ENCODE measurements at places on chromosomes 16 and 17.

DNA sequence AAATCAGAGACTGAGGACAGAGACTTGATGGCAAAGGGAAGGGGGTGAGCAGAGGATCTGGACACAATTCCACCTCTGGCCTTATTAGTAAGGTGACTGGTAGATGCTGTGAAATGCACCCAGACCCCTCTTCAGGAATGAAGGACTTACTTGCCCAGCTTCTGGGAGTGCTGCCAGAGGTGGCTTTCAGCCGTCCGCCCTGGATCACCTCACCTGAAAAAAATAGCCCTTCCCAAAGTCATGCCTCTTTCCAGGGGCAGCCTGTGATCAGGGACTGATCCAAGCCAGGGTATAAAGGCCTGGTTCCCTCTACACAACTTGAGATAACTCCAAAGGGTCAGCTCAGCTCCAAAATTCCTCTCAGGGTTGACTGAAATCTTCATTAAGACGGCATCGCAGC is 20.4 kb upstream of the TMEM220 start:
- DNase-seq = no peak

DNA sequence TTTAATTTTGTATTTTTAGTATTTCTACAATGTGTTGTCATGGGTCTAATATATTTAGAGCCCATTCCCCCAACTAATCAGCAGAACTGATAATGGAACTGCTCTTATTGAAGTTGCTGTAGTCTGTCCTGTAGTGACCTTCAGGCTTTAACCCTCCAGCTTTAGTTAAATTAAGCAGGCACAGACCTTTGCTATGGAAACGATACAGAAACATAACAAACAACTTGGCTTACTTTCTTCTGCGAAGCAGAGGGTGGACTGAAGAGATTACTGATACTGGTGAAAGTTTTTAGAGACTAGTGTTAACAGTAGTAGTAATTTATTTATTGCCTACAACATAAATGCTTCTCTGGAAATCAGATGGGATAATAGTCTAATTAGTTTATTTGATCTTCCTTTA is 61.4 kb downstream of the NFATC3 start:
- DNase-seq = peak; percentile 2

DNA sequence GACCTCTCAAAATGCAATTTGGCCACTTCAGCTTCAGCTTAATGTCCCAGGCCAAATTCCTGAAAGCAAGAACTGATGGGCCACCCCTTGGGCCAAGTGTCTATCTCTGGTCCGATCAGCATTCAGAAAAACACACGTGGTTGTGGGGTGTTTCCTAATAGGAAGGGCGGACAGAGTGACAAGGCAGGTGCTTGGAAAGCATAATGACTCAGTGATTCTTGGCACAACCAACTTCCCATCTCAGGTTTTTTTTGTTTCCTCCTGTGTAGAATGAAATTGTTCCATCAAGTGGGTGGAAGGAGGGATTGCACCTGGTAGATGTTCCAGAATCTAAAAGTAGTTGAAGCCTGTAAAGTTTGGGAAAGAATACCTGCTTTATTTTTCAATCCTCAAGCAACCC is 155.6 kb downstream of the HS3ST2 start:
- no peak for DNase-seq

DNA sequence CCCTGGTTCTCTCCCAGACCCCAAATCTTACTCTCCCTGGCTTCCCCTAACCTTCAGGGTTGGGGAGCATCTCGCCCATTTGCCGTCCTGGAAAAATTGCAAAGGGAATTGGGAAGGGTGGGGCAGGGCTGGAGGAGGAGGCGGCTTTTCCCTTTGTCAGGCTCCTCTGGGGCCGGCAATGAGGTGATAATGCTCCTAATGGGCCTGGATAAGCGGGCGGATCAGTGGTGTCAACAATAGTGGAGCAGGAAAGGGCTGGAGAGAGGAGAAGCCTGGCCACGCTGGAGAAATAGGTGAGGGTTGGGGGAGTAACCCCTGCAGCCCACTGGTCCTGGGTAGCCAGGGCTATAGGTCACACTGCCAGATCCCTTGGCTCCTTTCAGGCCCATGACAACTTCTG is 12.3 kb downstream of the SCN4A start:
- DNase-seq = no peak

DNA sequence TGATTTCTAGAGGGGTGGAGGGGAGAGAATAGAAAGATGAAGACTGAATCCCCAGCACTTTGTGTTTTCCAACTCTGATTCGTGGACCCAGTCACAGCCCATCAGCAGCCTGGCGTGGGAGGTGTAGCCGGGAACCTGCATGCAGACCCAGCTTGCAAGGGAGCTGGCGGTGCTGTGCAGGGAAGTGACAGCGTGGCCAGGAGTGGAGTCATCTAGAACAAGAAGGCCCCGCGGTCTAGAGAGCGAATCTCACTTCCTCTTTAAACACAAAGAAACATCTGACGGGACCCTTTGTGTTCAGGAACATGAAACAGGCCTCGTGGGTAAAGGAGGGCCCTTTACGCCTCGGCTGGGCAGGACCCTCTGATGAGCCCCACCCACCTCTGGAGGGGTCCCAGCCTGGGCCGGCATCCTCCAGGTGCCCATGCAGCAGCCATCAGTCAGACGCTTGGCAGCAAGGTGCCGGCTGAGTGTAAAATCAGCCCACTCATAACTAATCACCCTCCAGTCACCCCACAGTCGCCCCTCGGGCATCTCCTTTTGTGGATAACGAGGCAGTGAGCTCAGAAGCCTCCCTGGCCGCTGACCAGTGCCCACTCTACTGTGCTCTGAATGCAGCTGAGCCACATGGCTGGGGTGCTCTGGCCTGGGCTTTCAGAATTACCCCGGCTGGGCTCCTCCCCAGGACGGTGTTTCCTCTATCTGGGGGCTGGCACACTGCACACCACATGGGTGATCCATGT is 4.4 kb downstream of the SNAI3 start:
- no peak for DNase-seq

DNA sequence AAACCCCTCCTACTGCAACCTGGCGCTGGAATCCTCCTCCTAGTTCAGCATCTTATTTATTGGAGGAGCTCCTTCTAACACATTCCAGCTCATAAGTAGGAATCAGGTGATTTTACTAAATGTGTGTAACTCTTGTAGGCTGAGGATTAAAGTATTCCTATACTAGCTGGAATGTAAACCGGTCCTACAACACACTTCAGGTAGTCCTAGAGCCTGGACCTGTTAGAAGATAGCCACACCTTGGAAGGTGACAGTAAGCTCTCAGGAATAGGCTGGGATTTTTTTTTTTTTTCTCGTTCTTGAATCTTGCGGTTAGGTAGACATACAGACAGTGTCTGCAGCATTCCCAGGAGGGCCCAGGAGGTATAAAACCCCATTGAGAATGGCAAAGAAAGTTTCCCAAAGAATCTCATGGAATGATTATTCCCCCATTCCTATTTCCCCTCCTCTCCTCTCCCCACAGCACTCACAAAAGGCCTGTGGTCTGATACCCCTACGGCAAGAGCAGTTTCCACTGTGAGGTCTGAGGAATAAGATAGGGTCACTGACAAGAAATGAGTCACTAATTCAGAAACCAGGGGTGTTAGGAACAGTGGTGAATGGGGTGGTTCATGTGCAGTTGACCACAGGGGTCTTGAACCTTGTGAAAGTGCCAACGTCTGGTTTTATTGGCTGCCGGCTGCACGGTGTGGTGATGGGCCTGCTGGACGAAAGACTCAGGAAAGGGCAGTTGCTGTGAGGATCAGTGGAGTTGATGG is 267.1 kb downstream of the UTP18 start:
- no peak for DNase-seq

GRCh38 chr16:56257666-56258342 is 66.5 kb downstream of the GNAO1 start:
- DNase-seq = no peak

- peak; percentile 59 for DNase-seq
These were observed 24.3 kb upstream of the TMEM220 start for GRCh38 chr17:10754109-10754508.

DNA sequence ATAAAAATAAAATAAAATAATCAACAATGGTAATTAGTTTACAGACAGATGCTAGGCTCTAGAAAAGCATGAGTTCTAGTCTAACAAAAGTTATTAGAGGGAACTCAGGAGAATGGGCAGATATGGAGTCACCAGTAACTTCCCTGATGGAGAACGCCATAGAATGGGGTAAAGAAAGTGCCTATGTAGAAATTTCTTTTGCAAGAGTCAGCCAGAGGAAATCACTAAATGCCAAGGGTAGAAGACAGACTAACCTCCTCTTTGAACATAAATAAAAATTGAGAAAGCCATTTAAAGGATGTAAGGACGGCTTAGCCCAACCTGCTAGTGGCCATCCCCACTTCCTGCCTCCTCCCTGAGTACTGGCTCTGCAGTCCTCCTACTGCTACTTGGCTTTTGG is 141.6 kb downstream of the VPS53 start:
- no peak for DNase-seq

GRCh38 chr17:21233581-21234347 is 19.4 kb downstream of the NATD1 start:
- DNase-seq = no peak

DNA sequence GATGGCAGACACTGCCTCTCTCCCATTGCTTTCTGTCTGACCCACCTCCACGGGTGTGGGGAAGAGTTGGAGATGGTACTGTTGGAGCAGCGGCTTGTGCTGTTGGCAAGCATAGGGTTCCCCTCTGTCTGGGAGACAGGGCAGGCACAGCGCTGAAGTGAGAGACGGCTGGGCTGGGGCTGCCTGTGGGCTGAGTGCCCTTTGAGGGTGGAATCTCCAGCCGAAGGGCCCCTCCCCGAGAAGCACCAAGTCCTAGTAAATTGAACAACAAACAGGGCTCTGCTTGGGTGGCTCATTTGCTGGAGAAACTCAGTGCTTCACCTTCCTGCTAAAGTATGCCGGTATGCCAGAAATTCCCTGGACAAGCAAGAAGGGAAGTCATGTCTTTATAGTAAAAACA is 79.7 kb downstream of the KSR1 start:
- DNase-seq = no peak

GRCh38 chr17:81924557-81925532 is 2.7 kb downstream of the MAFG start:
- peak; percentile 39 for DNase-seq

DNA sequence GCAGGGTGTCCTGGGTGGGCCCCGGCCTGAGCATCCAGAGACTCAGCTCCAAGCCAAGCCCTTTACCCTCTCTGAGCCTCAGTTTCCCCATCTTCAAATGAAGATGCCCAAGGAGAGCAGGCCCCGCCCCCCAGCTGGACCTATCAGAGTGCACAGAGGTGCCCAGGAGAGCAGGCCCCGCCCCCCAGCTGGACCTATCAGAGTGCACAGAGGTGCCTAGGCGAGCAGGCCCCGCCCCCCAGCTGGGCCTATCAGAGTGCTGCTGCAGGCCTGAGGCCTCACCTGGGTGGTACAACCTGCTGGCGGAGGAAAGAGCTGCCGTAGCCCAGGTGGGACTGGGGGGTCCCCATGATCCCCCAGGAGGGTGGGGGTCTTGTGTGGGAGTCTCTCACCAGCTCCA is 3.4 kb upstream of the SSTR5 start:
- no peak for DNase-seq

GRCh38 chr17:4759776-4760236 is 11.9 kb upstream of the TM4SF5 start:
- no peak for DNase-seq

DNA sequence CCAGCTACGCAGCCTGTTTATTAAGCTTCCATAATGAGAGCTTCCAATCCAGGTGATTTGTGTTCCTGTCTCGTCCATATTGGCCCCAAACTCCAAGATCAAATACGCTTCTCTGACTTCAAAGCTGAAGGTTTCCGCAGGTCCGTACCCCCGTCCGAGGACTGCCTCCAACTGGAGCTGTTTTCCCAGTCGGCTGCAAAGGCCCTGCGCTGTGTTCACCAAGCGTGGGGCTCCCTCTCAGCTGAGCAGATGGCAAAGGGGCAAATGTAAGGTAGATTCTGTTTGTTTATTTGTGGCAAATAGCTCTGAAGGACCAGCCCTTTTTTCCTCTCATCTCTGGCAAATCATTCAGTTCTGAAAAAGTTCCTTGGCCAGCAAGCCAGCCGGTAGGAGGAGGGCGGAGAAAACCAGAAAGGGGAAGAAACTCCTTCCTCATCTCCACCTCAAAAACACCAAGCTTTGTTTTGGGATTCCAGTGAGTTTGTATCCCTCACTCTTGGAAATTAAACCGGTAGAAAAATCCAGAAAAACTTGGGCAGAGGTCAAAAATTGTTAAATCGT is 35.2 kb downstream of the NXN start:
- DNase-seq = no peak

GRCh38 chr16:46918905-46919792 is 35.0 kb downstream of the GPT2 start:
- DNase-seq = peak; percentile 23

GRCh38 chr16:20510323-20510722 is 59.0 kb downstream of the ACSM2A start:
- no peak for DNase-seq

DNA sequence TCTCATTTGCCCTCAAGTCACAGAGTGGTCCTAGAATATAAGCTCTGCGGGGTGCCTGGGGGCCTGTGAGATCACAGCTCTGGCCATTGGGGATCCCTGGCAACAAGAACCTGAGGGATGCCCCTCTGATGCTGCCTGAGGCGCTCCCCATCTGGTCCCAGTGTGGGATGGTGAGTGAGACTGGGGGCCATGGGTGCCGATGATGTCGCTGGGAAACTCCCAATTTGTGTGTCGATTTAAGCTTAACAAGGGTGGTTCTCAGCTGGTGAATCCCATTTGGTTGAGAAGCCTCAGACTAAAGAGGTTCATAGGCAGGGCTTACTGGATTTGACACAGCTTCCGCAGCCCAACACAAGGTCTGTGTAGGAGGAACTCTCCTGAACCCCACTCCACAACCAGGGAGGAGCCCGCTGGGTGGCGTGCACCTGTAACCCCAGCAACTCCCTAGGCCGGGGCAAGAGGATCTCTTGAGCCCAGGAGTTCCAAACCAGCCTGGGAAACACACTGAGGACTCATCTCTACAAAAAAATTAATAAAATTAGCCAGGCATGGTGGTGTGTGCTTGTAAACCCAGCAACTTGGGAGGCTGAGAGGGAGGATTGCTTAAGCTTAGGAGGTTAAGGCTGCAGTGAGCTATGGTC is 63.7 kb upstream of the SIAH1 start:
- no peak for DNase-seq

DNA sequence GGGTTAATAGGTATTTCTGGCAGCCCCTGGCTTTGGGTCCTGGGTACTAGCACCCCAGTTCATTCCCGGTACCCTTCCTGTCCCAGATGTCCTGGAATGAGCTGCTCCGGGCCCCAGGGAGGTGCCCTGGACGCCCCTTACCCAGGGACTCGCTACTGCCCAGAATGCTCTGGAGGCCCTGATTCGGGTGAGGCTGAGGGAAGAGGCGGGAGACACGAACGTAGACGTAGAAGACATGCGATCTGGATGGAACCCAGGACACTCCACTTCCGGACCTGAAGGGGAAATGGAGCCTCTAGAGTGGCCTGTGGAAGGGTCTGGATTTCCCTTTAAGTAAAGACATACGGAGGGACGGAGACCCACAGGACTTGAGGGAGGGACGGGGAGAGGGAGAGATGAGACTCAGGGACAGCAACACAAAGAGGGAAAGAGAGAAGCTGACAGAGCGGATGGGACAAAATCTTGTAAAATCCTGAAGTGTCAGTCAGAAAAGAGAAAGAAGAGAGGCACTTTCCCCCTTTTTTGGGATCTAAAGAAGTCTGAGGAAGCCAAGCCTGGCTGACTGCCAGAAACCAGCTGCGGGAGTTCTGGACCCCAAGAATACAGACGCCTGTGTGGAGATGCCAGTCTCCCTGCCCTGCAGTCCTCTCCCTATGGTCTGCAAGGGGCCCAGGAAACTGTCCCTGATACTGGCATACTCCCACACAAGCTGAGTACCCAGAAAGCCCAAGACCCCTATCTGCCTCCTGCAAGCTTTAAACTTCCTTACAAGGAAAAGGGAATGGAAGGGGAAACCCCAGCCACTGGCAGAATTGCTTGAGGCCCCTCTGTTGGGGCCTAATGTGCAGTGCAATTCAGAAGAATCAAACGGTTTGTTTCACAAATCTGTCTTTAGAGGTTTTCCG is 1.0 kb upstream of the HOXB13 start:
- DNase-seq = peak; percentile 22

Data from HT-29 (cell line).